Activated CD4-positive, alpha-beta T cell treated with anti-CD3 and anti-CD28 coated beads, Interleukin-2, amount 50 U/mL, for 24 hours (primary cell): ENCODE measurements at places on chromosomes 16 and 17.

- DNase-seq, result no peak
Observed at GRCh38 chr16:21263640-21264570, 14.2 kb downstream of the CRYM start.

GRCh38 chr16:75063549-75064088, 53.0 kb downstream of the LDHD start:
- DNase-seq, result no peak

DNA sequence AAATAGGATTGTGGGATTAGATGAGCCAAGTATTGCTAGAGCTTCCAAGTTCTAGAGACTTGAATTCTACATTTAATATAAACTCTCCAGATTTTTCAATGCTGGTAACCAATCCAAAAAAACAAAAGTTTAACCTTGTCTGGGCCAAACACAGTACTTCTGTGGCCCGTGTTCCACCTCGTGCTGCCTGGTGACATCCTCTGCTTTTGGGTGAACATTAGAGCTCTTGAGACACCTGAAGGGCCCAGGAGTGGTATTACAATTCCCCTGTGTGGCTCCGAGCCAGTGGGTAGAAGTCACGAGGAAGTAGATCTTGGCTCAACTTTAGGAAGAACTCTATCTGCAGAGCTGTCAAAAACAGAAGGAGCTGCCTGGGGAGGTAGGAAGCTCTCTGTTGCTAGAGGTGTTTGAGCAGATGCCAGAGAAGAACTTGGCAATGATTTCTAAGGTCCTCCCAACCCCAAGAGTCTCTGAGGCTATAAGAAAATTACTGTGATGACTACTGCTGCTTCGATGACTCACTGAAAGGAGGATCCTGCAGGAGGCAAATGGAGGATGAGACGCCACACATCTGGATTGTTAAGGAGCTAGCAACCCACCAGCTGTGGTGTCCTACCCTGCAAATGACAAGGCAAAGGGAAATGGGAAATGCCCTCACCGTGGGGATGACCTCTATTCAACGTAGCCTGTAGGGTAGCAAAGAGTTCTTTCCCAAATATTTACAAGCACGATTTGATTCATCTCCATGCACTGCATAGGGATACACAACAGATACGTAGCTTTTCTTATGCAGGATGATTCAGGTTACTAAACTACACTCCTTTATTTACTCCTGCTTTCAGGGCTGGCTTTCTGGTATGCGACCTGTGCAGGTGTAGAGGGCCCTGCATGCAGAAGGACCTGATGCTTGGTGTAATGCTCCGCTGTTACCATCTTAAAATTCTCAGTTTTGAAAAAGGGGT, 45.8 kb upstream of the GAS7 start:
- no peak for DNase-seq

GRCh38 chr17:17507465-17508011, 11.3 kb upstream of the RASD1 start:
- DNase-seq, result no peak

- DNase-seq, result no peak
Observed at GRCh38 chr17:50853015-50853615, 13.0 kb downstream of the TOB1 start.

GRCh38 chr17:81924557-81925532, 2.7 kb downstream of the MAFG start:
- DNase-seq, result no peak

GRCh38 chr17:69523244-69523861, 108.9 kb downstream of the MAP2K6 start:
- DNase-seq, result no peak
